ENCODE measurements at places on chromosomes 11 and 22.
A peak's percentile ranks its signal among the peaks of the same experiment; 100 is the strongest.

DNA sequence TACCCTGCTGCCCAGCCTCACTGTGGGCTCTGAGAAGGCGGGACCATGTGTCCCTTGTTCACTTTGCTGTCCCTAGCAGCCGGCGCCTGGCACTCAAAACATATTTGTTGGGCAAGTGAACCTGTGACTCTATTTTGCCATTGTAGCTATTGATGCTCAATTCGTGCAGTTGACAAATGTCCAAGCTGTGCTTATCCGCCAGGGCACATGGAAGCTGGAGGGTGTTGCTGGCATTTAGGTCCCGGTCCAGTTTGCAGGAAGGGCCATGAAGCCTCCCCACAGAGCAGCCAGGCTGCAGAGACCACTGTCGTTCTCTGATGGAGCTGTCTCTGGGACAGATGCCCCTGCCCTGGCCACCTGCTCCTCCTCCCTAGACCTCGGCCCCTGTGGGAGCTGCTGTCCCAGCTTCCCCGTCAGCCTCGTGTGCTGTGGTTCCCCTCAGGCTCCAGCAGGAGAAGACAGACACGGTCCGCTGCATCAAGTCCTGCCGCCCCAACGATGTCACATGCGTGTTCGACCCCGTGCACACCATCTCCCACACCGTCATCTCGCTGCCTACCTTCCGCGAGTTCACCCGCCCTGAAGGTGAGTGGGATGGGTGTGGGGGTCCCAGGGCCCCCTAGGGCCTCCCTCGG is 71.5 kb downstream of the FBLN1 start:
- no peak for DNase-seq

GRCh38 chr22:27876684-27877083 is 42.4 kb downstream of the PITPNB start:
- DNase-seq: peak; percentile 97

DNA sequence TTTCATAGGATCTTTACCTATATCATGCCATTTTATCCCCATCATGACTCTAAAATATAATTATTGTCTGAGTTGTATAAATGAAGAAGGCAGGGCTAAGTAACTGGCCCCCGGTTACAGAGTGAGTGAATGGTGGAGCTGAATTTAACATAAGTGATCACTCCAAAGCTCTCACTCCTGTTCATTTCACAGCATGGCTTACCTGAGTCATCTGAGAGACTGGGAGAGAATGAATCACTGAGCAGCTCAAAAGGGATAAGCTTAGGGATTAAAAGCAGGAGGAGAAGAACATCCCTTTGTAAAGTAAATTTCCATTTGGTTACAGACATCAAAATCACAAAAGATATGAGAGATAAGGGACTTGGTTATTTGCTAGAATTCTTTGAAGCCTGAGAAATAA is 294.0 kb upstream of the CTSC start:
- no peak for DNase-seq

GRCh38 chr11:42521994-42522393 is 789.8 kb upstream of the API5 start:
- no peak for DNase-seq
